ENCODE measurements at places on chromosomes 12 and 14.

DNA sequence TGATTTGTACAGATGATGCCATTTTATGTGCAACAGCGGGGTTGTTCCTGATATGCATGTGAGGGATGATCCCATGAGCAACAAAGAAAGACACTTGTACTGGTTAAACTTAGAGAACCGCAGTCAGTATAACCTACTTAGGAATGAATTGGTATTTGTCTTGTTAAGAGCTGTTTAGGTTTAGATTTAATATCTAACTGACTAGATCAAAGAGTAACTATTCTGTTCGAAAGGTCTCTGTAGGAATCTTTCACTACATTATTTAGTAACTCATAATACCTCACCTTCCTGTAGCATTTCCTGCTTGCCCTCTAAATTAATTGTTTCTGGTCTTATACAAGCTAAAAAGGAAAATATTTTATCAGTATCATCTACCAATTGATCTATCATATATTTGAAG lies 350.4 kb downstream of the TRHDE start:
- no peak for DNase-seq

- DNase-seq = no peak
Observed at GRCh38 chr14:64700894-64701293, 3.3 kb upstream of the PLEKHG3 start.

- DNase-seq = no peak
Observed at GRCh38 chr14:82398256-82398655, 864.6 kb upstream of the SEL1L start.

DNA sequence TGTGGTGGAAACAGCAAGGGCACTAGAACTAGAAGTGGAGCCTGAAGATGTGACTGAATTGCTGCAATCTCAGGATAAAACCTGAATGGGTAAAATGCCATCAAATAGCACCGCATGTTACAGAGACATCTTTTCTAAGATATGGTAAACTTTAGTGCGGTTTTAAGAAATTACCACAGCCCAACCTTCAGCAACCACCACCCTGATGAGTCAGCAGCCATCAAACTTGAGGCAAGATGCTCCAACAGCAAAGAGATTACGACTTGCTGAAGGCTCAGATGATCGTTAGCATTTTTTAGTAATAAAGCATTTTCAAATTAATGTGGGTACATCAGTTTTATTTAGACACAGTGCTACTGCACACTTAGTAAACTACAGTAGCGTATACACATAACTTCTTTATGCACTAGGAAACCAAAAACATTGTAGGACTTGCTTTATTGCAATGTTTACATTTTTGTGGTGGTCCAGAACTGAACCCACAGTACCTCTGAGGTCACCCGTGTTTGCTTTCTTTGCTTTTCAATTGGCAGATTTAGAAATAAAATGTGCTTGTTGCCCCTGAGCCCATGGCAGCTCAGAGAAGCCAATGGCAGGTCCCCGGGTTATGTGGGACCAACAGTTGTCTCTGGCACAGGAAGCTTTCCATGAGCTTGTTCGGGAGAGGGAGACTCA lies 15.9 kb downstream of the GOLGA3 start:
- peak; percentile 20 for DNase-seq

GRCh38 chr12:22527999-22528398 lies 16.3 kb downstream of the C2CD5 start:
- DNase-seq = peak; percentile 78

GRCh38 chr12:3600039-3600720 lies 109.2 kb downstream of the PRMT8 start:
- DNase-seq = no peak

DNA sequence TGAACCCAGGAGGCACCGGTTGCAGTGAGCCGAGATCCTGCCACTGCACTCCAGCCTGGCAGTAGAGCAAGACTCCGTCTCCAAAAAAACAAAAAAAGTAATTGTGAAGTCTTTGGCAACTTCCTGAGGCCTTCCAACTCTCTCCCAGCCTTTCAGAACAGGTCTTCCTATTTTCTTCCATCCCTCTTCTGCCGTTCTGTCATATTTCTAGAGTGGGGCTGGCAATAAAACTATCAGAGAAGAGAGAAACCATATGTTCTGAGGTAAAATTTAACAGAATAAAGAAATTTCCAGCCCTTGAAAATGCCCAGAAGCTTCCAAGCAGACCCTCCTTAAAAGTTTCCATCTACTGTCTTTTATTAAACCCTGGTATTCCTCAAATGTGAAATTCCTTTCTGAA lies 100.4 kb downstream of the HMGA2 start:
- DNase-seq = no peak

- no peak for DNase-seq
Observed at GRCh38 chr12:54331461-54331860, 6.5 kb downstream of the COPZ1 start.

DNA sequence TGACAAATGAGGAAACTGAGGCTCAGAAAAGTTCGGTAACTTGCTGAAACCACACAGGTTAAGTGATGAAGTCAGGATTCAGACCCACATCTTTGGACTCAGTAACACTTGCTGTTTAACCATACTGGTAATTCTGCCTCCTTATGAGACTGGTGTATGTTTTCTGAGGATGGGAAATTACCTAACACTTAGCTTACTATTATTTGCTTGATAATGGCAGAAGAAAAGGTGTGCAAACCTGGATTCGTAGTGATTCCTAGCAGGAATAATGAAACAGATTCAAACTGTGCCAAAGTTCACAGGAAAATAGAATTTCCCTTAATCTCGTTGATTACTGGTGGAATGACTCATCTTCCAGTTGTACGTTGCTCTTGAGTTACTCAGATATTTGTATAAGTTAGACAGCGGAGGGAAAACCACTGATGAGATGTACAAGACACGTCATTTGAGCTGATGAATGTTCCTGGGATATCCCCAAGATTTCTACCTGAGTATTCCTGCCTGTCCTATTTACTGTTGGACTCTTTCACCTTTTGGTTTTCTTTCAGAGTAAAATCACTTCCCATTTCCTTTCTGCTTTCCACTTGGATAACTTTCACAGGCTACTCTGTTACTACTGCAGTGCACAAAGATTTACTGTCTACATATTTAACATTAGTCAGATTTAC lies 37.5 kb downstream of the PRORP start:
- DNase-seq = peak; percentile 96

DNA sequence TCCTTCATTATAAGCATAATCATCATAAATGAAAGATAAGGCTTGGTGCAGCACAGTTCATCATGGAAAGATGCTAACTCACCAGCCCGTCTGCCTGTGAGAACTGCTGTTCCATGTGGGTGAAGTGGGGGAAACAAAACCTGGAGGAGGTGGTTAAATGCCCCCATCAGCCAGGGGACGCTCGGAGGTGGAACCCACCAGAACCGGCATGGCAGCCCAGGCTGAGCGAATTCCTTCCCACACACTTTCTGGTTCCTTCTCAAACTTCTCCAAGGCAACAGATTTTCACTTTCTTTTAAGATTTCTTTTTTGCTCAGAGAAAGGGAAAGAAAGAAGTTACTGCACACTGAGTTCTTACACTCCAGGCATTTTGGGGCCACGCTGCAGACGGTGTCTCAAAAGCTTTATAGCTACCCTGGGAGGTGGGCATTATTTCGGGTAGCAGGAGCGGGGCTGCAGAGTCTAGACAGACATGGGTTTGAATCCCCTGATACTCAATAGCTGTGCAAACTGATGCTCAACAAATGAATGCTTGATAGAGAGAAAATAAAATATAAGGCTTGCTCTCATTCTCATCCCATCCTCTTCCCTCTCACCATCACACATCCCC lies 190.7 kb downstream of the BCL11B start:
- no peak for DNase-seq

DNA sequence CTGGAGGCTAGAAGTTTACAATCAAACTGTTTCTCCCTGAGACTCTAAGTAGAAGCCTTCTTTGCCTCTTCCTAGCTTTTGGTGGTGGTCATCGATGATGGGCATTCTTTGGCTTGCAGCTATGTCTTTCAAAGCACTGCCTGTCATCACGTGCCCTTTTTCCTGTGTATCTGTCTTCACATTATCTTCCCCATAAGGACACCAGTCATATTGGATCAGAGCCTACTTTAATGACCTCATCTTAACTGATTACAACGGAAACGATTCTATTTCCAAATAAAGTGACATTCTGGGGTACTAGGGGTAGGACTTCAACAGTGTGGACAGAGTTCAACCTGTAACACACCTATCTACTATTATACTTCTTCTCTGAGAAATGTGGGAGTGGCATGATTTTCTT lies 31.1 kb upstream of the IFNG-AS1 start:
- peak; percentile 5 for DNase-seq

- DNase-seq = no peak
Observed at GRCh38 chr14:103549361-103550311, 12.8 kb downstream of the BAG5 start.

DNA sequence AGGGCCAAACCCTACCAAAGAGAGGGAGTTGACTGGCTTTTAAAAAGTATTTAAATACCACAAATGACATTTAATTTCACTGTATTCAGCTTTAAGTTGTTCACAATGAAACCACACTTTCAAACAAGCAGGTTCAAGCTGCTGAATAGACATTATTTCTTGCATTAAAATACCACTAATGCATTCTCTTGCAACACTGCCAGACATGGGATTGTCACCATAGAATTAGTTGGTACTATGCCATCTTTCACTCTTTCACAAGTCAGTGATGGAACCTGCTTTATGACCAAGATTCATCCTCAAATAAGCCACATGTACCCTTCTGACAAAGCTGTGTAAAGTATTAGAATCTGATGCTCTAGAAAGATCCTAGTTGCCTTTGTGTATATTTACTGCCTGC lies 239.4 kb downstream of the PAWR start:
- DNase-seq = peak; percentile 18

DNA sequence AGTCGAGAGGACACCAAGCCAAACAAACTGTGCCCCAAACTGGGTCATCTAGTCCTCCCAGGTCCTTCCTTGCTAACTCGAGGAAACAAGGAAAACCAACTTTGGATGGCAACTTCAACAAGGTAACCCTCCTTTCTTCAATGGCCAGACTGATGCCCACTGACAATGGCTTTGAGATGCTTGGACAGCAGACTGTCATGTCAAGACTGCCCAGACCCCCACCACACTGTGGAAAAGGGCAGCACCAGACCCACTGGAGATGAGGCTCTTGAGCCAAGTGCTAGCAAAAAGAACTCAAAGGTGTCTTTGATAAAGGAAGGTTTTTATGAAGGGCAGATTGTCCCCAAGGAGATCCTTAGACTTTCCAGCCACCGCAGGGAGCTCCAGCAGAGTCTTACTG lies 9.0 kb upstream of the CDH24 start:
- DNase-seq = no peak

- DNase-seq = peak; percentile 29
Observed at GRCh38 chr14:88695870-88696269, 96.9 kb downstream of the EML5 start.

DNA sequence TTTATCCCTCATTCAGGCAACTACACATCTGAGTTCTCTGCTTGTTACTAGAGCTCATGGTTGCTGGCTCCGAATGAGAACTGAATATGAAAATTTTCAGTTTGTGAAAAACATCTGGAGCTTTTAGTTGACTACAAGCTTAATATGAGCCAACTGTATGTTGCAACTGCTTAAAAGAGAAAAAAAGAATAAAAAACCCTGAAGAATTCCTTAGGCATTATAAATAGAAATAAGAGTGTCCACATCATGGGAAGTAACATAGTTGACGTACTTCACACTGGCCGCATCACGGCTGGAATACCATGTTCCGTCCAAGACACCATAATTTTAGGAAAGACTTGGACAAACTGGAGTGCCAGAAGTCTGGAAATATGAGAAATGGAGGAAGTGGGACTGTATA lies 57.9 kb downstream of the PDE3A start:
- DNase-seq = peak; percentile 65

DNA sequence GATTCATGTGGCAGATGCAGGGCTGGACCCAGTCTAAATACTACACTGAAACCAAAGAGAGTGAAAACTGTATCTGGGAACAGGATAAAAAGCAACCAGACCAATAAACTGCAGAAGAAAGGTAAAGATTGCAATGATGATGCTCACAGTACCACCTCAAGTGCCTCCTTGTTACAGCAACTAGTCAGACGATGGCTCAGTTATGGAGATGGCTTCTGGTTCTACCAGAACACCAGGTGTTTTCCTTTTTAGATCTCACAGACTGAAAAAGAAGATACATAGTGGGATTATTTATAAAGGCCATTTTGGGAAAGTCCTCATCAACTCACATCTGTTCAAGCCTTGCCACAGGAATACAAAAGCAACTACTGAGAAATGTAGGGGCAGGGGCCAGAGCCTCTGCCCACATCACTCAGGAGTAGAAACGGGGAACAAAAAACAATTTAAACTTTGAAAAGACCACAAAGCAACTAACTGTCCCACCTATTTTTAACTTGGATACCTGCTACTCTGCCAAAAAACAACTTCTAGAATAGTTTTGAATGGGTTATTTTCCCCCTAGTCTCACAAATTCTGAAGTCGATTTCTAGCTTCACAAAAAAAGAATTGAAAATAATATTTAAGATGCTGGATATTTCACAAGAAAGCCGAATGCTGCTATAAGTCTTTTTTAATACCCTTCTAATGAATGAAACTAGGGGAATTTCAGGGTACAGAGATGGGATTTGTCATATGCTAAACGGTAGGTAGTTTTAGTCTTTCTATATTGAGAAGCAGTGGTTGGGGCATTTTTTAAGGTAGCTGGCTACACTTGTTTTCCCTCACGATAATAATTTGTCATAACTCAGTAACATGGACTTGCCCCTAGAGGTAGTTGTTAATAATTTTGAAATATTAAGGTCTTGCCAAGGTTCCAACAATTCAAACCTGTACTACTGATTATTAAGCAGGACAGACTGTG lies 197.2 kb upstream of the TMPO start:
- no peak for DNase-seq

DNA sequence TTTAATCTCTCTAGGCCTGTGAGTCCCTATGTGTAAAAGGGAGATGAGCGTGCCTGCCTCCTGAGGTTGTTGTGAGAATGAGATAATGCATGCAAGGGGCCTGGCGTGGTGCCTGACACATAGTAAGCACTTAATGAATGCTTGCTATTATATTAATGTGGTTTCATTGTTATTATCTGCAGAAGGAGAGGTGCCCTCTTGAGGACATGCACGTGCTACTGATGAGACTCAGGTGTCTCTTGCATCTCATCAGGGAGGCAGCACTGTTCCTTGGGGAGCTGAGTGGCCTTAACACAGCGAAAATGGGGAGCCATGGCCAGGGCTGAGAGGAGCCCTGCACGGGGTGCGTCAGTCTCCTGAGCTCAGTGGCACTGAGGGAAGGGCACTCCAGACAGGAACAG lies 29.9 kb upstream of the BCDIN3D start:
- DNase-seq = peak; percentile 57

GRCh38 chr12:47876440-47876960 lies 28.3 kb downstream of the VDR start:
- DNase-seq = peak; percentile 43

- peak; percentile 70 for DNase-seq
Observed at GRCh38 chr12:92827836-92828431, 101.2 kb downstream of the EEA1 start.

- DNase-seq = no peak
Observed at GRCh38 chr12:122123761-122124145, 45.2 kb downstream of the MLXIP start.

- DNase-seq = no peak
Observed at GRCh38 chr12:45178771-45179170, 37.1 kb upstream of the ANO6 start.

Measured in GM23248 (cell line).